NCI-H1436 (cell line): ENCODE measurements at places on chromosomes 12 and 14.
A peak's percentile ranks its signal among the peaks of the same experiment; 100 is the strongest.

DNA sequence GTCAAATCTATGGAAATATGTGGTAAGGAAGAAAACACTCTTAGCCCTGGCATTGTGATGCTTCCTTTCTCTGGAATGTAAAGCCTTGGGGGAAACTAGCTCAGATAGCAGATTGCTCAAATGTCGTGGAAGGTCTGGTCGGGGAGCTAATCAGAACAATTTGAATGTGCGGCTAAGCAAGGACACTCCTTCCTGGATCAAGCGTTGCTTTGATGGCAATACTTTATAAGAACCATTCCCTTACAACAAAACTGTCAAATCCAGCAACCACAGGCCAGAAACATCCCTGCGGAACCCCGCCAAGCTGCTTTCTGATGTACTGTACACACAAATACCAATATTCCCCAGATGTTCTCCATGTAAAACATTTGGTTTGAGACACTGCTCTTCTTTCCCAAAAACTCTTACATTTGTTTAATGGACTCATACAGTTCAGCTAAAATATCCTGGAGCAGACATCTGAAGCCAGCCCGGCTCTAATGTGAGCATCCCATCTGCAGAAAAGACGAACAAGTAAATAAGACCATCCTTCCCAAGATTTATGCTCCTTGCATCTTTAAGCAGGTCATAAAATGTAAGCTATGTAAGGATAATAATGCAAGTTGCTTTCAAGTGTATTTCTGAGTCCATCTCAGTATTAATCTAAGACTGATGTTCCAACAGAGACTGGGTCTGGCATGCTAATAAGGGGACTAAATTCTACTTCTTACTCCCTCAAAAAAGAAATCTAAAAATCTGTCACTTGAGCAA is 20.2 kb downstream of the NUAK1 start:
- no peak for DNase-seq

- no peak for DNase-seq
Observed at GRCh38 chr12:56040963-56041551, 661 bp upstream of the RPS26 start.

- no peak for DNase-seq
Observed at GRCh38 chr12:32483499-32483898, 84.1 kb downstream of the FGD4 start.

DNA sequence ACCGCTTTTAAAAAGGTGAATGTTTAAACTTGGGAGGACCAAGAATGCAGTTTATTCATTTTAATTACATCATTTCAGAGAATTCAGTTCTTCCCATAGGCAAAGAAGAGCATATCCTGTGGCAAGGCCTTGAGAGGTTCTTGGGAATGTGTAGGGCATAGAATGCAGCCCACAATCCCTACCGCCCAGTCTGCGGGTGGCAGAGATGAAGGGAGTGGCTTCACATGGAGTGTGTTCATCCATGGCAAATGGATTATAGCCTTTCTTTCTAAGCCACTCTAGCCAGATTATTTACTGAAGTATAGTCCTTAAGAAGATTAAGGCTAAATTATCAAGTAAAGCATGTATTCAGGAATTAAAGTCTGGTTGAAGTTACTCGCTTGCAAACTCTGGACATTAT is 97.4 kb downstream of the TSPAN8 start:
- no peak for DNase-seq

DNA sequence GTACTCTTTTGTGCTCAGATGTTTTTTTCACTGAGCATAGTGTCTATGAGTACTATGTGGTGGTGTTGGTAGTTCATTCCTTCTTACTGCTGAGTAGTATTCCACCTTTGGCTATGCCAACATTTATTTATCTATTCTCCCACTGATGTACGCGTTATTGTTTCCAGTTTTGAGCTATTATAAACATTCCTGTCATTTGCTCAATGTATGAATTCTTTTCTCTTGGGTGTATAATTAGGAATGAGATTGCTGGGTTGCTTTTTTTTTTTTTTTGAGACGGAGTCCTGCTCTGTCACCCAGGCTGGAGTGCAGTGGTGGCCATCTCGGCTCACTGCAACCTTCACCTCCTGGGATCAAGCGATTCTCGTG is 37.5 kb upstream of the SLC2A3 start:
- DNase-seq: no peak

- DNase-seq: no peak
Observed at GRCh38 chr12:132604151-132604618, 6.2 kb downstream of the LRCOL1 start.

- peak; percentile 35 for DNase-seq
Observed at GRCh38 chr12:78864870-78865463, 393 bp downstream of the SYT1 start.

DNA sequence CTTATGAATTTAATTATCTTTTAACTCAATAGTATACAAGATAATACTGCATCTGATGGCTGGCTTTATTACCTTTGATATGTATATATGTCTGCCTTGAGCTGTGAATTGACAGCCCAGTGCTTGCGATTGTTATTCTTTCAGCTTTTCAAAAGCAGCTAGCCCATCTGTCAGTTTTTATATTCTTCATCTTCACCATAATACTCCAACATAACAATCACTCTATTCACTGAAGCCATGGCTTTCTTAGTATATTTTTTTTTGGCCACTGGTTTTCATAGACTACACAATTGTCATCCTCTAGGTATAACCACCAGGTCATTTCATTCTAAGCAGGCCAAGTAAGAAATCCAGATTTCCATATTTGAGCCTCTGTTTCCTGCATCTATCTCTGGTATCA is 1026.1 kb downstream of the FSCB start:
- no peak for DNase-seq

GRCh38 chr12:89230376-89231315 is 121.7 kb downstream of the DUSP6 start:
- DNase-seq: no peak

- no peak for DNase-seq
Observed at GRCh38 chr12:66899588-66899987, 220.7 kb upstream of the GRIP1 start.

DNA sequence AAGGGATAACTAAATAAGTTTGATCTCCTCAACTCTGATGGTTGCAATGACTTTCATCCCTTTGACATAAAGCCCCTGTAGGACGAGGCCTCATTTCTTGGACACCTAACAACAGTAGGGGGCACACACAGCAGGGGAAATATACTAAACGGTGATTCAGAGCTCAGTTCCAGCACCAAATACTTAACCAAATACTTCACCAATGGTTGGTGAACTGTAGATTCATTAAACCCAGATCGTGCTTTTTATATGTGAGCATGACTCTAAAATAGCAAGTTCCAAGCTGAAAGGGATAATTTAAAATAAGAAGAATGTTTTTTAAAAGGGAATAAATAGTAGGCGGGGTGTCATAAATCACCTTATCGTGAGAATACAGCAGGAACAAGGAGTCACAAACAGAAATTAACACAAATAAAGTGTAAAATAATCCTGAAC is 53.2 kb downstream of the ATG2B start:
- DNase-seq: no peak

- no peak for DNase-seq
Observed at GRCh38 chr14:52307376-52307775, 6.7 kb upstream of the PTGER2 start.

GRCh38 chr12:120719496-120720233 is 6.0 kb upstream of the ACADS start:
- no peak for DNase-seq

- no peak for DNase-seq
Observed at GRCh38 chr12:59194794-59195193, 274.5 kb upstream of the LRIG3 start.

GRCh38 chr14:104602315-104602932 is 2.1 kb downstream of the TMEM179 start:
- DNase-seq: no peak

DNA sequence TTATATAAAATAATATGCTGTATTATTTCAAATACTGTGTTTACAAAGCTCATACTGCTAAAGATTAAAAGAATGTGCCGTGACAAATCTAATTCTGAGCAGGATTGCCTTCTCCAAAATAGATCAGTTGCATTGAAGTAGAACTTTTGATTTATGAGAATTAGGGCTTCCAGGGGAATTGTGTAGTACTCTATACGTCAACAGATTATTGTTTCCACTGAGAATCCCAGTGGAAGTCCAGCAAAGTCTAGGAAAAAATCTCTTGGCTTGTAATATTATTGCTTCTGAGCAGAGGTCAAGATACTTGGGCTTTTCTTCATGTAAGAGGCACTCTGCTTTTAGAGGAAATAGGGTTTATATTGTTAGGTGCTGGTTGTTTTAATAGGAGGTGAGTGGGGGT is 133.9 kb downstream of the TRHDE start:
- no peak for DNase-seq

DNA sequence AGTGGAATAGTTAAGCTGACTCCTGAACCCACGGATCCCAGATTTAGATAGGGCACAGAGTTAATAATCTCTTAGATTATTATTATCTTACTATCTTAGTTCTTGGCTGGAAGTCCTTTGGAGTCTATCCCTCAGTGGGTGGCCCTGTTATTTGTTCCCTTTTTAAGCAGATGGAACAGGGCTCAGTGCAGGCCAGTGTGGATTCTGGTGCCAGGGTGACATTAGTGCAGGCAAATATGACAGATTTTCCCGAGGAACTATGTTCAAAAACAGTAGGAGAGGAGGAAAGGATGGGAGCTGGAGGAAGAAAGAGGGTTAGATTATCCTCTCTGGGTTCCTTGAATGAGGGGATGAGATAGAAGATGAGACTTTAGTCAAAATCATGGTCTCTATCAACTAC is 41.4 kb upstream of the CISTR start:
- DNase-seq: no peak

DNA sequence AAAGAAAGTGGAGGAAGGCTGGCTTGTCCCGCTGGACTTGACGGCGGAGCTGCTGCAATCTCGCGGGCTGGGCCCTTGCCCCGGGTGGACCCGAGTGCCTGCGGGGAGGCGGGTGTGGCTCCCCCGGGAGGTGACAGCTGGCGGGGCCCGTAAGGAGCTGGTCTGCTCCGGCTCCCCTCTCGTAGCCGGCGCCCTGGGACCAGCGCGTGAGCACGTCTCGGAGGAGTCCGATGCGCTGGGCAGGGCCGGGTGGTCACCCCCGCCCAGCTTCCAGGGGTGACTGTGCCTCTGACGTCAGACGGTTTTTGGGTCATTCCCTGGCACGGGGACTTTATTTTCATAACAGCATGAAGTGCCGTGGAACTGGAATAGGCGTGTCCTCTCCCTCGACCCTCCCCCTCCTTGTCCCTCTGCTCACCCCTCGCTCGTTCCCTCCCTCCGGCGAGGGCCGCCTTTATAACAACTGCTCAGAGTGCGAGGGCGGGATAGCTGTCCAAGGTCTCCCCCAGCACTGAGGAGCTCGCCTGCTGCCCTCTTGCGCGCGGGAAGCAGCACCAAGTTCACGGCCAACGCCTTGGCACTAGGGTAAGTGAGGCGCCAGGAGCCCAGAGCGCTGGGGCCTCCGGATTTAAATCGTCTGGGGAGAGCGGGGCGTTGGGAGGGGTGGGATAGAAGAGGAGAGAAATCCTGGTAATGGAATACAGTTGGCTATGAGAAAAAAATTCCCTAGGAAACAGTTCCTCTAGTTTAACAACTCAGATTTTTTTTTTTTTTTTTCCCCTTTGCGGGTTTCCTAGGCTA is at the start of gene GPRC5A:
Gene GPRC5A (plus strand): TSS at position 483 of the 801 bp plus-strand sequence. CDS start 16,688 bp downstream, outside the sequence.
- DNase-seq: no peak

DNA sequence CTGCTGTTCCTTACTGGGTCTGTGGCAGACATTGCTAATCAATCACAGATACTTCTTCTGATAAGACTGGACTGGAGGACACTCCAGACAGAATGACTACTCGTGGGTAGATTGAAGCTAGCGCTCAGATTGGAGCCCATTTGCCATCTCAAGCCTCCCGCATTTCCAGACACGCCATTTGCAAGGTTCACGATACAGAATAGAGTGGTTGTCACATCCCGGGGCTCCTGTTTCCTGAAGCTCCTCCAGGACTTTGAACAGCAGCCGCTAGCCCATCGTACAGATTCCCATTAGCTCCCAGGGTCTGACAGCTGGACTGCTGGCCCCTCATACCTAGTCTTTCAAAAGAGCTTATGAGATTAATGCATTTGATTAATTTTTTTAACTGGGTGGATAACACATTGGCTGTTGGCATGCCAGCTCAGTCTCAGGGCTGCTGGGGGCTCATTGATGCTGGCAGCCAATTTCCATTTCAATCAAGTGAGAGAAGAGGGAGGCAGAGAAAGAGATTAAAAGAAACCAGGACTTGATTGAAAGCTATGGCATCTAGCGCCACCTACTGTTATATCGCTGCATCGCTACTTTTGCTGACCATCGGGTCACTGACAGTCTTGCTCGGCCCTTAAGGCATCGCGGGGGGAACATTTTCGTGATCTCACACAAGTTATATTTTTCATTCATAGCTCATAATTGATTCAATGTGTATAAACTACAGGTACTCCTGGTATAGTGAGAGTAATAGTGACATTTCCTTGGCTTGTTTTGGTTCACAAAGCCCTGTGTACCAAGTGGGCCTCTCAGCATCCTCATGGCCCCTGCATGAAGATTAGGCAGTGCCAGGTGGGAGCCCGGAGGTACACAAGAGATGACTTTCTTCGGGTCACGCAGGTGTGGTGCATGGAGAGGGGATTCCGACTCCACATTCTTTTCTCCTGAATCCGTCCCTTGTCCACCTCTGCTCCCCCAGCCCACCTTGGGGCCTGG is 78.6 kb downstream of the CCDC60 start:
- peak; percentile 62 for DNase-seq

- peak; percentile 100 for DNase-seq
Observed at GRCh38 chr14:91060351-91061055, at the start of gene RPS6KA5. TSS of gene RPS6KA5 (minus strand) at chr14:91060641. CDS start at chr14:91060434, 207 bp downstream.

GRCh38 chr12:117972301-117972700 is 3.5 kb upstream of the KSR2 start:
- no peak for DNase-seq

DNA sequence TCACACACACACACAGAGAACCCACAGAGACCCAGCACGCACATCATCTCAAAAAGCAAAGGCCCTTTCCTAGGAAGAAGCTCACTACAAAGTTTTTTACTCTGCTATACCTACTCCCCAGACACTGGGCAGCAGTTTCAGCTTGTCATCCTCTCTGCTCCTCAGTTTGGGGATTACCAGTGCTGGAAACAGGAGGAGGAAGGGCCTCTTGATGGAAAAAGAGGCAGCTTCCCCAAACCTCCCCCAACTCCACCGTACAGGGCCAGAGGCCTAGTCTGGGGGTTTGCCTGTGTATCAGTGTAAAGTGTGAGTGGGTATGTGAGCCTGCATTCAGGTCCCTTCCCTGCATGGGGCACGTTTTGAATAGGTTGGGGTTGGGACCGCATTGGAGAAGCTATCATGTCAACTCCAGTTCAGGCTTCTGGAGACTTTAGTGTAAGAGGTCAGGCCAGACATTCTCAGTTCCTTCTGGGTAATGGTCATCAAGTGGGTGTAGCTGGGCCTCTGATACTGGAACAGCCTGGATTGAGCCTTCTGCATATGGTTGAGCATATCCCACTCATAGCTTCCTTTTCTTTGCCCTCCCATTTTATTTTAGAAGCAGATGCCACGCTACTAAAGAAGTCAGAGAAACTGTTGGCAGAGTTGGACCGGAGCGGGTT is 1.2 kb downstream of the REM2 start:
- DNase-seq: no peak

DNA sequence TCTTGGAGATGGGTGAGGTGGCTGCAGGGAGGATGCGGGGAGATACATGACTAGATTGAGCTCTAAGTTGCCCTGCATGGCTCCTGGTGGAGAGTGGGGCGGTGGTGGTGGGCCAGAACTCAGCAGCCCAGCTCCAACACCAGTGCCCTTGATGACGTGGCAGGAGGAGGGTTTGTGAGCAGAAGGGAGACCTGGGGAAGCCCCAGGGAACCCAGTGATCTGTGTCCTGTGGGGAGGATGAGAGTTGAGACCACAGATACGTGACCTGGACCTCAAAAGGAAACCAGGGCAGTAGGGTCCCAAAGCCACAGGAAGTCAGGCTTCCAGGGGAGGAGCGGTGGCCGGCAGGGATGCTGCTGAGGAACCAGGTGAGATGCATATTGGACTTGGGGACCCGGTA is 989.1 kb upstream of the TMEM132C start:
- DNase-seq: no peak
